Naive thymus-derived CD4-positive, alpha-beta T cell (primary cell): ENCODE measurements at places on chromosomes 12 and 14. TPM values are rescaled to one million over a fixed set of nuclear protein-coding genes. Genes with fewer than 3 reads are reported as not detected.
A peak's percentile ranks its signal among the peaks of the same experiment; 100 is the strongest.

DNA sequence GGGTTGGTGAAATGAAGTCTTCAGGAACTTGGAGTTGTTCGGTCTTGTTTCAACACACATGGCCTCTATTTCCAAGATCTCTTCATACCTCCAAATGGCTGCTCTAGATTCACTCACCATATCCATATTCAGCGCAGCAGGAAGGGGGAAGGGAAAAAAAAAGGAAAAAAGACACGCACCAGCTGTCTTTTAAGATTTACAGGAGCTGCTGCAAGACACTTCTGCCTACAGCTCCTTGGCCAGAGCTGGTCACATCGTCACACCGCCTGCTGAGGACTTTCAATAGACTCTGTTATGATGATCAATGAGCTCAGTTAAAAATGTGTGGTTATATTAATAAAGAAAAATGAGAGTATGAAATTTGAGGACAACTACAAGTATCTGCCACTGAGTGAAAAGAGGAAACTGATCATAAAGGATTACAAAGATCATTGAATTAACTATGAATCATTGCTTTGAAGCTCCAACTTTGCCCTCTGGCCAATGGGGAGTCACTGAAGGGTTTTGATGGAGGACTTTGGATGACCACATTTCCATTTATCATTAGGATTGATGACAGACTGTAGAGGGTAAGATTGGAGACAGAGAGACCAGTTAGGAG lies 182.1 kb upstream of the HMGA2 start:
- DNase-seq: no peak

DNA sequence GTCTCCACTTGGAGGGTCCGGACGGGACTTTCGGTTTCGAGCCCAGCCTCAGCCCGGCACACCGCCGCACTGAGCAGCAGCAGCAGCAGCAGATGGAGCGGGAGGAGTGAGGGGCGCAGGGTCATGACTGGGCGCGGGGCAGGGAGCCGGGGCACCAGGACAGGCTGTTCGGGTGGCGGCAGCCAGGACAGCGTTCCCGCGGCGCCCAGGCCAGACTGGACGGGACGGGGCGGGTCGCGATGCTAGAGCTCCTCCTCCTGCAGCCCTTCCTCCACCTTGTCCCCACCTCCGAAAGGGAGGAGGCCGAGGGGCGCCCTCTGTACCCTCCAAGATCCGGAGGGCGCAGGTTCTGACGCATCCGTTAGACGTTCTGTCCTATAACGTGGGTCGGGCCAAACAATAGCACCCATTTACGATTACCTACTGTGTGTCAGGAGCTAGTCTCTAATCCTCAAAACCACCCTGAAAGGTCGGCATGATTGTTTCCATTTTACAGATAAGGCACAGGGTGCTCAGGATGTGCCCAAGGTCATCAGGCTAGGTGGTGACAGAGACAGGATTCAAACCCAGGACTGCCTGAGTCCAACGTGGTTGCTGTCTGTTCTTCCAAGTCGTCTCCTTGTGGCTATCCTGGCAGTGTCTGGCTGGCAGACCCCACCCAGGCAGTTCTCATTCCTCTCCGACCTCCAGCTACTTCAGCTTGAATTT lies at the start of gene FKBP11:
FKBP11 (minus strand) TSS at position 189 of the 708 bp plus-strand sequence; CDS start at position 125, 64 bp downstream.
- DNase-seq: peak; percentile 66

DNA sequence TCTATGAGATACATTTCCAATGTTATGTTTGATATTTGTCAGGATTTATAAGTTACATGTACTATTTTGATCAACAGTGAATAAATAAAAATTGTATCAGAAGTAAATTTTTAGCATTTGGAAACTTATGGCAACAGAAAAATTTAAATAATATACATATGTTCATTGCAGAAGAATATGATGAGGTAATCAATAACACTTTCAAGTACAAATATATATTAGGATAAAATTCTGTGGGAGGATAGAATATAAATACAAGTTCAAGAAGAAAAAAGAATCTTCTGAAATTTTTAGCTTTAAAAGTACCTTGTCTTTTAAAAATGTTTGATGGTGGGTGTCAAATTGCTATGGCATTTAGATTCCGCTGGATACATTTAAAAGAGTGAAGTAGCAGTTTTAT lies 102.8 kb upstream of the MUCL1 start:
- no peak for DNase-seq

DNA sequence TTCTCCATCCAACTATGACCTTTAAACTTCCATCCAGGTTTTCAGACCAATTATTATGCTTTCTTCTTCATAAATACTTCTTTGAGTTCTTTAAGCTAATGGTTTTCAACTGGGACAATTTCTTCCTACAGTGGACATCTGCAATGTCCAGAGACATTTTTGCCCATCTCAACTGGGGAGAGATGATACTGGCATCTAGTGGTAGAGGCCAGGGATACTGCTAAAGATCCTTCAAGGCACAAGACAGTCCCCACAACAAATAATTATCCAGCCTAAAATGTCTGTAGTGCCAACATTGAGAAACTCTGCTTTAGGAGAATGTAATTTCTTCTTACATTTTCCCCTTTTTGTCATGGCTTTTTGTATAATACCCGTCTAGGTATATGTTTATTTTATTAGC lies 10.6 kb downstream of the TRHDE start:
- no peak for DNase-seq

GRCh38 chr12:114063435-114063834 lies 97.3 kb upstream of the RBM19 start:
- DNase-seq: no peak

- no peak for DNase-seq
These were observed 240.9 kb upstream of the PDE3A start for GRCh38 chr12:20127413-20127812.

DNA sequence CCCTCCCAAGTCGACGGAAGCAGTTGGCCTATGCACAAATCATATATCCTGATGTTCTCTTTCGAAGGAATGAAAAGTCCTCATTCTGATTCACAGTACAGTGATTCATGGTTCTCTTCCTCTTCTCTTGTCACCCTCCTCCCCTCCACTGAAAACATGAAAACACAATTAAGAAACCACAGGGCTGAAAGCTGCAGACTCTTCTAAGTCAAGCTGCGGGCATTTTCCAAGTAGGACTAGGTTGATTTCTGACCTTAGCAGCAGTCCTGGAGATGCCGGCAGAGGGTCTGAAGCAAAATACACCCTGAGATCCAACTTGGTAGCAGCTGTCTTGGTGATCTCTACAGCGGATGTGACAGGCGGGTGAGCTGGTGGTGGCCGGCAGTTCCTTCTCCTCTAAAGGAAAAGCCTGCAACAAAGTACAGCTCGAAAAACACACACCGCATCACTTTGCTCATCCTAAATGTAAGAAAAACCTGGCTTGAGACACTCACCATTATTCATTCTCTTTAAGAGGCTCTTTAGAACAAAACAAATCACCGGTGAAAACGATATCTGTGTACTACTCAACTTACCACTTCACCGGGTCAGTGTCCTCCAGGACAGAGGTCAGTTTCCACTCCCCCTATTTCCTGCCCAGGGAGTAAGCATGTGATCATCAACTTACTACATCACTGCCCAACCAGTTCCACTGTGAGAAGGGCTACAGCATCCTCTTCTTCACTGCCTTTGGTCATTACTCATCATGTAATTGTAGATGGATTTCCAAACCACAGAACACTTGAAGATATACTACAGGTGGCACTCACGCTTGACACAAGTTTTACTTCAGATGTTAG lies 6.0 kb downstream of the TMCC3 start:
- no peak for DNase-seq

DNA sequence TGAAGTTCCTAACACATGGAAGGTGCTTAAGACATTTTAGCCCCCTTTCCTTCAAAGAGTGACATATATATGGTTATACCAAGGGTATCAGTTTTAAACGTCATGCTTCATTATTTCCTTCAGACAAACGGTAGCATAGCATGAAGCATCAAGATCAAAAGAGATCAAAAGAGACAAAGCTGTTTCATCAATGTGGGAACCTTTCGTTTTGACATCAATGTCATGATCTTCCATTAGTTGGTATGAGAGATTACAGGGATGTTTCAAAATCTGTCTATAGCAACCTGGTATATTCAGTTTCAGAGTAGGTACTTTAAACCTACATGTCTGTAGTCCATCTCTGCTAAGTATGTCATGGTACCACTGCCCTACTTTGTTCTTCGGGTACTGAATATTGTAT lies 28.3 kb downstream of the PUS7L start:
- DNase-seq: peak; percentile 17

DNA sequence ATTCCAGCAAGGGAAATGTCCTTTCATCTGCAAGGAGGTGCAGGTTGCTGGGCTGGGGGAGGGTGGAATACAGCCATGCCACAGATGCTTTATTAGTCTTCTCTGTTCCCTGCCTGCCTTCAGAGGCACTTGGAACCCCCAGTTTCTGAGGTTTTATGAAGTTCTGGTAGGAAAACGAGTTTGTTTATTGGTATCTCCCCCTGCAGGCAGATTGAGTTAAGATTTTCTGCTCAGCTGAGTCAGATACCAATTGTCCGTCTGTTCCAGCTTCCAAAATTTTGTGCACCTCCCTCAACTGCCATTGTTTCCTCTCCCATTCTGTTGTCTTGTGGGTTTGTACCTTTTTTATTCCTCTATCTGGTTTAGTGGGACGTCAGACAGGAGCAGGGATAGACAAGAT lies 155.6 kb downstream of the ETV6 start:
- DNase-seq: no peak

GRCh38 chr14:101858791-101859537 lies 97.5 kb downstream of the PPP2R5C start:
- no peak for DNase-seq

GRCh38 chr14:102622262-102622885 lies 29.9 kb downstream of the RCOR1 start:
- DNase-seq: no peak

DNA sequence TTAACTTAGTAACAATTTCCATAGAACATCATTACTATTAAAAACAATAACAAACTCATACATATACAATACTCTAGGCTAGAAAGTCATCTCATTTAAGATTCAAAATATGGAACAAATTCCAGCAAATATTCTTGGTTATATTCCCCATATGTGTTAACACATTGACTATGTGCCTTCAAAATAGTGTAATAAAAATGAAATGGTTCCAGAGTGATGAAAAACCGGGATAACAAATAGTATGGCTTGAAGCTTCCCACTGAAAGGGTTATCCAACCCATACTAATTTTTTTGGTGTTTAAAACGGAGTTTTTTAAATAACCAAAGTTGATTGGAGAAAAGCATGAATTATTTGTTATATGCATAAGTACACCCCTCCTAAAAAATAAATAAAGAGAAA lies 5.3 kb downstream of the LRIG3 start:
- DNase-seq: no peak

- DNase-seq: no peak
These were observed 307.7 kb upstream of the DIO2 start for GRCh38 chr14:80519002-80519401.

DNA sequence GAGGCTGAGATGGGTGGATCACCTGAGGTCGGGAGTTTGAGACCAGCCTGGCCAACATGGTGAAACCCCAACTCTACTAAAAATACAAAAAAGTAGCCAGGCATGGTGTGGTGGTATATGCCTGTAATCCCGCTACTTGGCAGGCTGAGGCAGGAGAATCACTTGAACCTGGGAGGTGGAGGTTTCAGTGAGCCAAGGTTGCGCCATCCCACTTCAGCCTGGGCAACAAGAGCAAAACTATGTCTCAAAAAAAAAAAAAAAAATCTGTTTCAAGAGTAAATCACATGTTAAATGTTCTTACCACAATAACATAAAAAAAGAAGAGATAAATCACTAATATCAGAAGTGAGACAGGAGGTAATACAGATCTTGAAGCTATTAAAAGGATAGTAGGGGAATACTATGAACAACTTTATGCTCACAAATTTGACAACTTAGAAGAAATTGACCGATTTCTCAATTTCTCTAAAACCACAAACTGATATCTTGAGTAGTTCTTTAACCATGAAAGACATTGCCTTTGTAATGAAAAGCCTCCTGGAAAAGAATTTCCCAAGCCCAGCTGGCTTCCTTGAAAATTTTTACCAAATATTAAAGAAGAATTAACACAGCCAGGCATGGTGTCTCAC lies 37.7 kb downstream of the TAOK3 start:
- DNase-seq: no peak

DNA sequence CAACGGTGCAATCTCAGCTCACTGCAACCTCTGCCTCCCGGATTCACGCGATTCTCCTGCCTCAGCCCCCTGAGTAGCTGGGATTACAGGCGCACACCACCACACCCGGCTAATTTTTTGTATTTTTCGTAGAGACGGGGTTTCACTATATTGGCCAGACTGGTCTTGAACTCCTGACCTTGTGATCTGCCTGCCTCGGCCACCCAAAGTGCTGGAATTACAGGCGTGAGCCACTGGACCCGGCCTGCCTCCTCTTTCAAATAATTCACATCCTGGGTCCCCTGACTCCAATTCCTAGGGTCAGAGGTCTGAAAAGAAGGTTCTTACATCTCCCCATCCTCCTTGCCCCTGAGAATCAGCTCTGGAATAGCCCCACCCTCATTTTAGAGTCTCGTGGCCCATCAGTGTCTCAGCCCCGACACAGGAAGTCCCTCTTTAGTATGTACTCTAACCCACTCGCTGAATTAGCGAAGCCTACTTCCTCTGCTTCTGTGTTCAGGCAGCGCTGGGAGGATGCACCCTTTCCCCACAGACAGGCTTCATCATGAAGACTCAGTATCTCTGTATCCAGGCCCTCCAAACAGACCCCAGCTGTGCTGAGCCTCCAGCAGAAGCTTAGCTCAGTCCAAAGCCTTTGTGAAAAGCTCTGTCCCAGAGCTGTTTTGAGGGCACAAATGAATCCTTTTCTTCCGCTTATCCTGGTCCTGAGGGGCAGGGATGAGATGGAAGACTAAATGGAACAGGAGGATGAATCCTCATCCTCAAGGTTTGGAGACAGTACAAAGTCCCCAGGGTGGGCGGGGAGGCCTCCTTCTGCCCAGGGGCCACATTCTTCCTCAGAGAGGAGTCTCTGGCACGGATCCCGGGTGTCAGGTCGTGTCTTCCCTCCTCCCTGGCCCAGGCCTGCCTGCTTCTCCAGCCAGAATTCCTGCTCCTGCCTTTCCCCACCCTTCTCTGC lies 3.5 kb downstream of the LPAR5 start:
- DNase-seq: no peak

DNA sequence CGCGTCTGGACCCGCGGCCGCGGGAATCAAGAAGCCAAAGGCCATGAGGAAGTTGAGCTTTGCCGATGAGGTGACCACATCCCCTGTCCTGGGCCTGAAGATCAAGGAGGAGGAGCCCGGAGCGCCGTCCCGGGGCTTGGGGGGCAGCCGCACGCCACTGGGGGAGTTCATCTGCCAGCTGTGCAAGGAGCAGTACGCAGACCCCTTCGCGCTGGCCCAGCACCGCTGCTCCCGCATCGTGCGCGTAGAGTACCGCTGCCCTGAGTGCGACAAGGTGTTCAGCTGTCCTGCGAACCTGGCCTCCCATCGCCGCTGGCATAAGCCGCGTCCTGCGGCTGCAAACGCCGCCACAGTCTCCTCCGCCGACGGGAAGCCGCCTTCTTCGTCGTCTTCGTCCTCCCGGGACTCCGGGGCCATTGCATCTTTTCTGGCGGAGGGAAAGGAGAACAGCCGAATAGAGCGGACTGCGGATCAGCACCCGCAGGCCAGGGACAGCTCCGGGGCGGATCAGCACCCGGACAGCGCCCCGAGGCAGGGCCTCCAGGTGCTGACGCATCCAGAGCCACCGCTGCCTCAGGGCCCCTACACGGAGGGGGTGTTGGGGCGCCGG lies 1.0 kb downstream of the INSM2 start:
- peak; percentile 63 for DNase-seq

- DNase-seq: peak; percentile 41
These were observed 103.3 kb upstream of the FKBP4 start for GRCh38 chr12:2691345-2692071.

Gene AGAP2
- total RNA-seq: 41.3 TPM

Gene MYF5
- total RNA-seq: not detected

Gene PKP2
- 0.95 TPM for total RNA-seq

Gene XRCC3
- 10.2 TPM for total RNA-seq

Gene SRP54
- total RNA-seq: 61.4 and 66.7 TPM in 2 replicates

Gene PAX9
- total RNA-seq: not detected

Gene AP5M1
- total RNA-seq: 54.1 TPM
